Germinal center (tissue), 1 donor: ENCODE measurements at places on chromosomes 5 and 9.
A peak's percentile ranks its signal among the peaks of the same experiment; 100 is the strongest.

- DNase-seq: no peak
Measured at GRCh38 chr9:135167849-135168655, 80.6 kb downstream of the OLFM1 start.

- peak; percentile 8 for DNase-seq
Measured at GRCh38 chr9:78775696-78776295, 478.9 kb downstream of the PSAT1 start.

DNA sequence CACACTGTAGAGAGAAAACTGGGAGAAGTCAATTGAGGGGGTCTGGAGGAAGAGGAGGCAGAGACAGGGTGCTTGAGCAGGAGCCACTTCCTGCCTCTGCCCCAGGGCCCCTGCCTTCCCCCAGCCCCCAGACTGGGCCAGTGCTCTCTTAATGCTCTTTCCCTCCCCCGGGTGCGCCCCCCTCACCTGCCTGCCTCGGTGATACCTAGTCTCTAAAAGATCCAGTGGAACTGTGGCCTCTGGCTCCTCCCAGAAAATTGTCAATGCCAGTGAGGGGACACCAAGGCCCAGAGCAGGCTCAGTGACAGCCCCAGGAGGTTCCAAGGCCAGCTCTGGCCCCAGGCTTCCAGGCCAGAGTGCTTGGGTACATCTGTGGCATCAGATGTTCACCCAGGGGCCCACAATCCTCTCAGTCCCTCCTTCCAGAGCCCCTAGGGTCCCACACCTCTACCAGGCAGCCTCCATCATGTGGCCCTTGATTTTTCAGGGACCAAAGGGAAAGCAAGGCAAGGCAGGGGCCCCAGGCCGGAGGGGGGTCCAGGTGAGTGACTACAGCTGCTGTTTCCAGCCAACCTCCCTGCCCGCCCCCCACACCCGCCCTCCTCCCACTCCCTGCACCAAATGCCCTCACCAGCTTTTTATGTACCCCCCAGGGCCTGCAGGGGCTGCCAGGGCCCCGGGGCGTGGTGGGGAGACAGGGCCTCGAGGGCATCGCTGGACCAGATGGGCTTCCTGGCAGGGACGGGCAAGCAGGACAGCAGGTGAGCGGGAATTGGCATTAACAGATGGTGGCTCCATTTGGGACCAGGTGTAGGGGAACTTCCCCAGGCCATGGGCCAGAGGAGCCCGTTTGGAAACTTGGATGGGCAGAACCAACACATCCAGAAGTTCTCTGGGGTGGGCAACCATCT, 33.1 kb upstream of the ORM1 start:
- no peak for DNase-seq

DNA sequence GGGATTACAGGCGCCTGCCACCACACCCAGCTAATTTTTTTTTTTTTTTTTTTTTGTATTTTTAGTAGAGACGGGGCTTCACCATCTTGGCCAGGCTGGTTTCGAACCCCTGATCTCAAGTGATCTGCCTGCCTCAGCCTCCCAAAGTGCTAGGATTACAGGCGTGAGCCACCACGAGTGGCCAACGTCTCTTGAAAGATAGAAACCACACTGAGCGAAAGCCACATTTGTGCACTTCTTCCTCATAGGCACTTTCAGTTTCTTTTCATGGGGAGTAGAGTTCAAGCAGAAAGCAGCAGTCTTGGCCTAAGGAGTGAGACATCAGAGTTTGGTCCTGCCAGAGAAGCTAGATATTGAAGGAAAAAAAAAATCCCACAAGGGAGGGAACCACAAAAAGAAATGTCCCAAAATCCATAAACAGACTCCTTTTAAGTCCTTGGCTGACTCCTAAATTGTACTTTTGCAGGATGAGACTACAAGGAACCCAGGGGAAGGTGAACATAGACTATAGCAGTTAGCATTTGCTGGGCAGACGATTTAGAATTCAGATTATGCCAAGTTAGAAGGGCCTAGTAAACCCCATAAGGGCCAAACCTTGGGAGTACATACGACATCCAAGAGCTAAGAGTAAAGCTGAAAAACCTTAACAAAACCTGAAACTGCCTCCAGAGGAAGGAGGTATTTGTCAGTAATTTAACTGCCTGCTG, 43.9 kb upstream of the GLIPR2 start:
- peak; percentile 19 for DNase-seq

DNA sequence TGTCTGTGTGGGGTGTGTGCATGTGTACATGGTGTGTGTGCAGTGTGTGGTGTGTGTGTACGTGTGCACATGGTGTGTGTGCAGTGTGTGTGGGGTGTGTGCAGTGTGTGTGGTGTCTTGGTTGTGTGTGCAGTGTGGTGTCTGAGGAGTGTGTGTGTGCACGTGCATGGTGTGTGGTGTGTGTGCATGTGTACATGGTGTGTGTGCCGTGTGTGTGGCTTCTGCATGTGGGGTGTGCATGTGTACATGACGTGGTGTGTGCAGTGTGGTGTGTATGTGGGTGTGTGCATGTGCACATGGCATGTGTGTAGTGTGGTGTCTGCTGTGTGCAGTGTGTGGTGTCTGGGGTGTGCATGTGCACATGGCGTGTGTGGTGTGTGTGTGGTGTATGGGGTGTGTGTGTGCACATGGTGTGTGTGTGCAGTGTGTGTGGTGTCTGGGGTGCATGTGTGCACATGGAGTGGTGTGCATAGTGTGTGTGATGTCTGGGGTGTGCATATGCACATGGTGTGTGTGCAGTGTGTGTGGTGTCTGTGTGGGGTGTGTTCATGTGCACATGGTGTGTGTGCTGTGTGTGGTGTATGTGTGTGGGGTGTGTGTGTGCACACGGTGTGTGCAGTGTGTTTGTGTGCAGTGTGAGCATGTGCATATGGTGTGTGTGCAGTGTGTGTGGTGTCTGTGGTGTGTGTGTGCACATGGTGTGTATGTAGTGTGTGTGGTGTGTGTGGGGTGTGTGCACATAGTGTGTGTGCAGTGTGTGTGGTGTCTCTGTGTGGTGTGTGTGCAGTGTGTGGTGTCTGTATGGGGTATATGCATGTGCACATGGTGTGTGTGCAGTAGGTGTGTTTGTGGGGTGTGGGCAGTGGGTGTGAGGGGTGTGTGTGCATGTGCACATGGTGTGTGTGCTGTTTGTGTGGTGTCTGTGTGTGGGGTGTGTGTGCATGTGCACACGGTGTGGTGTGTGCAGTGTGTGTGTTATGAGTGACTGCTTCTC, 40.6 kb upstream of the ZNG1F start:
- DNase-seq: peak; percentile 6

DNA sequence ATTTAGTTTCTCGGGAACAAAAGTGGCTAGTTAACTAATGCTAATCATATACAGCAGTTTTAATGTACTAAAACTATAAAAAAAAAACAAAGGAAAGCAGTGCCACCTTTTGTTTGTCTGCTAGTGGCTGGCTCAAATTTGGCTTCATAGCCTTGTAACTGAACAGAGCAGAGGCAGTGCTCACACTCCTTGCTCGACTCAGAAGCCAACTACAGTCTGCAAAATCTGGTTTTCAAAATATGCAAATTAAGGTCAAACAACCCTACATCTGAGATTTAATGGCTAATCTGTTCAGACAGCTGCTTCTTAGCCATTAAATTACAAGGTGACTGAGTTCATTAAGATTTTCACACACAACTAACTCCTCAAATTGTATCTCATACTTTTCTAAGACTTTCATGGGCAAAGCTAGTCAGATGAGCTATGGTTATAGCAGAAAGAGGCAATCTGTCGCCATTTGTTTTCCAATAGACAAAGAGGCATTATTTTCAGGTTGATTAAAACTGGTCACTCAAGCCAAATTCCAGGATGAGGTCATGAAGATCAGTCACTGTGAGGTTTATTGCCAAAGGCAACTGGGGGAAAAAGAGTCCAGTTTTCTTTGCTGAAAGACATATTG, 56.8 kb upstream of the EPB41L4A start:
- no peak for DNase-seq

DNA sequence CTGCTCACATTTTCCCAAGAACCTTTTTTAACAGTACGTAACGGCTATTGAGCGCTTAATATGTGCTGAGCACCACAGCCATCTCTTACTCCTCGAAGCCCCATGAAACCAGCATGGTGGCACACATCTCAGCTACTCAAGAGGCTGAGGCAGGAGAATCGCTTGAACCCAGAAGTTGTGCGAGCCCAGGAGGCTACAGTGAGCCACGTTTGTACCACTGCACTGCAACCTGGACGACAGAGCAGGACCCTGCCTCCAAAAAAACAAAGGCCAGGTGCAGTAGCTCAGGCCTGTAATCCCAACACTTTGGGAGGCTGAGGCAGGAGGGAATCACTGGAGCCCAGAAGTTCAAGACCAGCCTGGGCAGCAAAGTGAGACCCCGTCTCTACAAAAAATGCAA, 28.2 kb downstream of the AQP7 start:
- DNase-seq: no peak

DNA sequence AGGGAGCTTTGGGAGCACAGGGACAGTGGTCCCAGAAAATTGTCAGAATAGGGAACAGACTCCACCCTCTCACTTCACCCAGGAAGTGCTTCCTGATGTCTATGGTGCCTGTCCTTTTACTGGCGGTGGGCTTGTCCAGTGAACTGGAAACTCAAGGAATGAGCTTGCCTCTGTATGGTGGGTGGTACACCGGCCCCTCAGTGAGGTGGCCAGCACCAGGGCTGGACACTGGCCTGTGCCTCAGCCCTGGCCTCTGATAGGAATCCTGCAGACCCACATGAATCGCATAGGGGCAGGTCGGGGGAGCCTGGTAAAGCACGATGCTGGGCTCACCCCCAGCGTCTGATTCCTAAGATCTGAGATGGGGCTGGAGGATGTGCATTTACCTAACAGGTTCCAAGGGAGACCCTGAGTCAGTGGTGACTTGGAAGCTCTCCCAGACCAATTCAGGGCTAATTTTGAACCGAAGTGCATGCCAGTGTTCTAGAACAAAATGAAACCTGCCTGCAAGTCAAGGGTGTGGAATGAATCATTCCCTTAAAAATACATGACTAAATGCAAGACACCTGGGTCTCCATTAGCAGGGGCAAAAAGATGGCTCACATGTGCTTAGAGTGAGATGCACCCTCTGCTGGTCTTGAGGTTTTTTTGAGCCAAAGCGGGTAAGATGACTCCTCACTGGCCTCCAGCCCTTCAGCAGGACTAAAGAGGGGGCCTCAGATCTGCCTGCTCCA, 178.3 kb downstream of the HSPA4 start:
- no peak for DNase-seq

DNA sequence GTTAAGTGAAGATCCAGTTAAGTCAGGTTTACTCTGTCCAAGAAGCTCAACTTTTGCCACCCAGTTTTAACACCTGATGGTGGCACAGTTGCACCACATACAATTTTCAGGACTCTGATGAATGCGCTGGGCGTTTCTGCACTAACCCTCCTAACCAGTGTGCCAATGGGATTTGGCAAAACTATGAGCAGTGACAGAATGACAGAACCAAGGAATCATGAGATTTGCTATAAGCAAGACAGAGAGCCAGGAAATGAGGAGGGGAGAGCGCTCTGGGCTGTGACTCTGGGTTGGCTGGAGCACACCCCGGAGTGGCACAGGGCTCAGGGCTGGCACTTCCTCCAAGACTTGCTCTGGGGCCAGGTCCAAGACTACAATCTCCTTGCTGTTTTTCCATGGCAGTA, 84.1 kb downstream of the SH3PXD2B start:
- DNase-seq: no peak

DNA sequence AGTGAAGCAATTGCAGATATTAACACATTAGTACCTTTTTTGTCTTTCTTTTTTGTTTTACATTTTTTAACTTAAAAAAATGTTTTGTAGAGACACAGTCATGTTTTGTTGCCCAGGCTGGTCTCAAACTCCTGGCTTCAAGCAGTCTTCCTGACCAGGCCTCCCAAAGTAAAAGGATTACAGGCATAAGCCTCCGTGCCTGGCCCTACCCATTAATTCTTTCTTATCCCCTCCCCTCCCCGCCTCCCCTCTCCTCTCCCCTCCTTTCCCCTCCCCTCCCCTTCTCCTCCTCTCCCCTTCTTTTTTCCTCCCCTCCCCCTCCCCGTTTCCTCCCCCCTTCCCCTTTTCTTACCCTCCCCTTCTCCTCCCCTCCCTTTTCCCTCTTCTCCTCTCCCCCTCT, 182.4 kb downstream of the FER start:
- no peak for DNase-seq

DNA sequence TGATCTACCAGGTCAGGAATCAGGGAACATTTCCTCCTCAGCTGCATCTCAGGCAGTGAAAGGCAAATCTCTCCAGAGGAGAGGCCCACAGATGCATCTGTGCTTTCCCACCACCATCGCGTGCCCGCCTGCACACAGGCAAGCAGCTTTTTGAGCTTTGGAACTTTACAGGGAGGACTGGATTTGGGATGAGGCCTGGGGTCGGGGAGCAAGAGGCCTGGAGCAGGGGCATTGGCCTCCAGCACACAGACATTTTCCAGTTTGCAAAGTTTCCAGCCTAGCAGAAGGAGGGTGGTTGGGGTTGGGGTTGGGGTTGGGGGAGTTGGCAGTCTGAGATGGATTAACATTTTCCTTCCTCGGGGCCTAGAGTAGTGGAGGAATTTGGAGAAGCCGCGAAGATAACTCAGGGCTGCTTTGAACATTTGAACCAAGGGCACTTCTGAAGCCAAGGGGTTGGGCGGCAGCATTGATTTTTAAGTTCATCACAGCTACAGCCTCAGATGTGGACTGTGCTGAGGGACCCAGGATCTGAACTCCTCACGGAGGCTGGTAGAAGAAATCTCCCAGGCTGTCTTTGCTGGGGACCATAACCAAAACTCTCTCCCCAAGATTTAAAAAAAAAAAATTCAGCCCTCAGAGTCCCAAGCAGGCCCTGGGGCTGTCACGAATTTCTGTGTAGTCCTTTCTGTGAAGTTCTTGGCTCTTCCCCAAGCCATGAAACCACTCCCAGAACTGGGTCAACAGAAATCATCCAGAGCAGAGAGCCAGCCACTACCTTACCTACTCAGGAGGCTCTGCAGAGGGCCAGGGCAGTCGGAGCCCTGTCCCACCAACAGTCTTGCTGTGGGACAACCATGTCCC, 25.6 kb downstream of the C5orf15 start:
- DNase-seq: no peak

DNA sequence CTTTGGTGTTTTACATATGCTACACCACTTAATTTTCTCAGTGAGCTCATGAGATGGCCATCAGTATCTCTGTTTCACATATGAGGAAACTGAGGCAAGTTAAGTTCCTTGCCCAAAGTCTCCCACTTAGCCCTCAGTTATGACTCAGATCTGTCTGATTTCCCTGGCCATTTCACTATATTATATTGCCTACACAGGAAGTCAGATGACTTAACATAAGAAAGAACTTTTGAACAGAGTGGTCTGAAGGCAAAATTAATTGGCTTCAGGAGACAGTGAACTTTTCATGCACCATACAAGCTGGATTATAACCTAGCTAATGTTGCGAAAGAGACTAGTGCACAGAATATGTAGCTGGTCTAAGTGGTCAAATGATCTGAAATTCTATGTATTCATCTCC, 221.6 kb downstream of the NFIB start:
- DNase-seq: no peak
